ENCODE measurements at places on chromosomes 4 and X.

DNA sequence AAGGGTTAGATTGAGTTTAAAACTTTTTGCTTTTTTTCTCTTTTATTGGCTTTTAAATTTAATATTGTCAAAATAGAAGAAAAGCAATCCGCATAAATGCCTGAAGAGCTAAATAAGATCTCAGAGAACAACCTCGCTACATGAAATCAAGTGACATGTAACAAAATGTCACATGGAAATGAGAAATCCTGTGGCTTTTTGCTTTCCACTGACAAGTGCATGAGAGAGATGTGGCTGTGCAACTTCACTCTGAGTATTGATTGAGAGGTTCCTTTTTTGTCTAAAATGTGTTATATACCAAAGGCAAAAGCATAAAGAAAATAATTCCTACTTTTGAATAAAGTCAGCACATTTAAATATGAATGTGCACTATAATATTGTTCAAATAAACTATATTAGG lies 263.5 kb downstream of the MAPK10 start:
- DNase-seq = no peak

GRCh38 chr4:3465698-3466671 lies 2.9 kb downstream of the DOK7 start:
- no peak for DNase-seq

DNA sequence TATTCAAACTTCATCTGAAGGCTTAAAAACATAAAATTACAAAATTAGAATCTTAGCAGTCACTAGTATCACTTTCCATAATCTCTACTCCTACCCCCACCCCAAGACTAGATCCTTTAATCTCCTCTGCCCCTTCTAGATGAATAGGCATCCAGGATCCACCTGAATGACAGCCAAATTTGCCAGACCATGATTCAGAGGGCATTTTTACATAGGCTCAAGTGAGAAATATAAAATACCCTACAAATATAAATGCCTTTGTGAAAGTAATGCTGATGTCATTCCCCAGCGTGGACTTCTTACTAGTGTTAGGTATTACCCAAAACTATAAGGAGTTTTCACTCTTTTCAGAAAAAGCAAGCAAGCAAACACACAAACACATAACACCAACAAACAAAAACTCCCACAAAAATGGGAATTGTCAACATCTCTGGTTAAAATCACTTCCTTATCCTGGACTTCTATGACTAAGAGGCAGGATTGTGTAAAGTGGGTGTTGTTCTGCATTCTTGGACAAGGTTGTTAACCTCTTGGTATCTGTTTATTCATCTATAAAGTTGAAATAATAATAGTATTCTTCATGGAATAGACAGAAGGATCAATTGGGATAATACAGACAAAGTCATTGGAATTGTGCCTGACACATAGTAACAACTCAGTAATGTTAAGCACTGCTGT lies 51.3 kb upstream of the TMPRSS11F start:
- DNase-seq = no peak

DNA sequence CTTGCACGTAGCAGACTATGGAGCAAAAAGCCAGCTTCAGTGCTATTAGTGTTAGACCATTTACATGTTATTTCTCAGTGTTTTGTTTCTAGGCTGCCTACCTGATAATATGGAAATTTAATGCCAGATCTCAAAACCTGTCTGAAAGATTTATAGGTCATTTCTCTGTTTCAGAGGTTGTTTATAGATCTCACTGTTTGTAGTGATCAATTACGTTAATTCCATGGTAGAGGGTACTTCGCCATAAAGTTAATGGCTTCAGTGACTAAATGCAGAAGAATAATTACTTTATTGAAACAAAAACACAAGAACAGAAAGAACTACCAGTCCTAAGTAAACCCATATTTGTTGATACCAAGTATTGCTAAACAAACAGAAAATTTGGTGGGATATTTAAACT lies 420.8 kb downstream of the ARHGAP24 start:
- DNase-seq = no peak

DNA sequence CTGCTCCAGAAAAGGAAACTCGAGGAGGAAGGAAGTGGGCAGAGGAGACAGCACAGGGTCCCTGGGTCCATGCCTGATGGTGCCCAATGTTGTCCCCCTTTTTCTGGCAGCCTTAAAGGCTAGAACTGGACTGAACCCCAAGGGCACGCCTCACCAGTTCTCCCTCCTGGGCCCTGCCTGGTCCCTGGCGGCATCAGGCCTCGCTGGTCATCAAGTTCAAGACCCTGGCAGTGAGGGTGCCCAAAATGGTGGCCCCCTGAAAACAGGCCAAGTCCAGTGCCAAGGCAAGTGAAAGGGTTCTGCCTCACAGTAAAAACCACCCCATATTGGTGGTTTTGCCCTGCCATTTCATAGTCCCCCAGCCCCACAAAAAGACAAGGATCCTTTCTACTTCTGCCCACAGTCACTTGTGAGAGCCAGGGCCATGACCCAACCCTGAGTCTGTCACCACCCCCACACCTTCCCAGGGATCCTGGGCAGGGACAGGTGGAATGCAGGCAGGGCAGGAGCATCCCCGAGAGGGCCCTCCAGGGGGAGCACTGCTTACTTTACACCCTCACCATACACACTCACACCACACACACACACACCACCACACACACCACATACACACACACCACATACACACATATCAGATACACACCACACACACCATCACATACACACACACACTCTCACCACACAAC lies 107.6 kb downstream of the DCTD start:
- DNase-seq = no peak

DNA sequence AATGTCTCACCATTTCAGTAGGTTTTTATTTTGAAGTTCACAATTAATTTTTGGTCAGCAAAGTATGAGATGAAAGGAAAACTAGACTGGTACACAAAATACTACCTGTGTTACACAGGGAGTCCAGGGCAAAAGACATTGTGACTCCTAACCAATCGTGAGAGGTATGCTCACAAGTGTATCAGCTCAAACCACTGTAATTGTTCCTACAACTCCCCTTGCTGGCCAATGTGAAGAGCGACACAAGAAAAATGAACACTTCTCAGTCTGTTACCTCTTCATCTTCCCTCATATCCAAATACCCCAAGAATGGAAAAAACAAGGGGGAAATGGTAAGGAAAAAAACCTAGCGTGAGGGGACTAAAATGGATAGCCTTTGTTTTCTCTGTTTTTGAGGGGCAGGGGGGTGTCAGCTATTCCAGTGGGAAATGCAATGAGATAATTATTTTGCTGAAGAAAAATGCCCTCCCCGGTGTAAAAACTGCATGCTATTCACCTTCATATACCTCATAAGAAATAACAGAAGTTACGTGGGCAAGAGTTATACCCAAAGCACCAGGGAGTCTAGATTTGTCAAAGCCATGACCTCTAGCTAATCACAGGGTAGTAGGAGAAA lies 30.6 kb upstream of the NSUN7 start:
- peak; percentile 32 for DNase-seq
